Activated T-helper 17 cell treated with anti-CD3 and anti-CD28 coated beads, Interleukin-2, amount 50 U/mL, for 72 hours (primary cell): ENCODE measurements at places on chromosomes 7 and 10. TPM values are rescaled to one million over a fixed set of nuclear protein-coding genes. Genes with fewer than 3 reads are reported as not detected.

ARHGAP22 gene
- total RNA-seq: 0.32 TPM

CHN2 gene
- 0.85 TPM for total RNA-seq

SLC26A3 gene
- not detected for total RNA-seq

AFAP1L2 gene
- 1.7 TPM for total RNA-seq

ABCB1 gene
- total RNA-seq: 19.0 TPM

IFIT3 gene
- total RNA-seq: 4.3 TPM

ERVW-1 gene
- total RNA-seq: not detected

HPSE2 gene
- not detected for total RNA-seq

- H3K36me3 ChIP-seq: no peaks in the 10 kb centered on the region
- H3K27me3 ChIP-seq: no peaks in the 10 kb centered on the region
- no peak overlapping the region for H3K4me3 ChIP-seq
- no peak for ATAC-seq
- H3K27ac ChIP-seq: no peak overlapping the region
Measured at GRCh38 chr10:83119346-83119745, 1020.0 kb upstream of the GHITM start.

DNA sequence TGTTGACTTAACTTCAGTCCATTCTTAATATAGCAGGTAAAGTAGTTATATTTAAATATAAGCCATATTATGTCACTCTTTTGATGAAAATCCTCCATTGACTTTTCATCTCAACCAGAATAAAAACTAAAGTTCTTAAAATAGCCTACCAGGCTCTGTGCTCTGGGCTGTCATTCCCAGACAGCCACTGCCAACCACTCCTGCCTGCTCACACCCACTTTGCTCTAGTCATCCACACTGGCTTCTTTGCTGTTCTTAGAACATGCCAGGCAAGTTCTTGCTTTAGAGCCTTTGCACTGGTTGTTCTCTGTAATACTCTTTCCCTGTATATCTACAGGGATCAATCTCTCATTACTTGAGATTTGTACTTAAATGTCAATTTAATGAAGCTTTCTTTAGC, 80.6 kb downstream of the ZEB1 start:
- H3K27me3 ChIP-seq: no peaks in the 10 kb centered on the region
- ATAC-seq: no peak
- no peak overlapping the region for H3K27ac ChIP-seq
- no peak overlapping the region for H3K4me3 ChIP-seq
- H3K36me3 ChIP-seq: peaks cover 11% of the 10 kb centered on the region

GRCh38 chr7:129606803-129607202, 4.7 kb upstream of the NRF1 start:
- H3K27ac ChIP-seq: peak overlapping the region; percentile 5
- H3K27me3 ChIP-seq: no peaks in the 10 kb centered on the region
- peaks cover 30% of the 10 kb centered on the region for H3K36me3 ChIP-seq
- peaks cover 36% of the 10 kb centered on the region for H3K4me1 ChIP-seq
- no peak for ATAC-seq

DNA sequence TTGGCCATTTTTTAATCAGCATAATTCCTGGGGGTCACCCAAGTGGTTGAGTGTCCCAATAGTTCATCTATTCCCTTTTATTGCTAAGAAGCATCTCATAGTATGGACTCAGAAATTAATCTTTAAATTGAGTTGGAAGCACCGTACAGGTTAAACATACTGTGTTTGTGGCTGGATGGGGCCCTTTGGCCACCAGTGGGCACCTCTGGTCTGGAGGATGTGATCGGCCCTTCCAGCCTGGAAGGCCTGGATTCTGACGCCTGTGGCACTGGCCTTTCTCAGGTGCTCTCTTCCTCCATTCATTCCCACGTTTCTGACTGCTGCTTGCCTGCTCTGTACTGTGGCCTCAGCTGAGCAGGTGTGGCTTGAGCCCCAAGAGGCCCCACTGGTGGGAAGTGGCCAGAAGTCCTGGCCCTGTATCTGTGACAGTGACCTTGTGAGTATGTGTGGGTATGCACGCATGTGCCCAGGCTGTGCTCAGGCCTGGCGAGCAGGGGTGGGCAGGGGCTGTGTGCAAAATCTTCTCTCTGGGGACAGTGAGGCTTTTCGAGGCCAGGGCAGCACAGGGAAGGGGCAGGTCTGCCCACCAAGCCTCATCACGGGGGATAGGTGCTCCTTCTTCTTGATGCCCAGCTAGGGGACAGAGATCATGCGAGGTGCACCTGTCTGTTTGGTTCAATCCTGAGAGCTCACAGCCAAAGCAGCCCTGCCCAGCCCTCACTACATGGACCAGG, 30.1 kb downstream of the LDB3 start:
- no peaks in the 10 kb centered on the region for H3K36me3 ChIP-seq
- H3K4me1 ChIP-seq: no peaks in the 10 kb centered on the region
- no peak overlapping the region for H3K27ac ChIP-seq
- H3K4me3 ChIP-seq: no peak overlapping the region
- no peaks in the 10 kb centered on the region for H3K27me3 ChIP-seq

GRCh38 chr10:79492256-79492655, 20.1 kb upstream of the EIF5AL1 start:
- H3K4me1 ChIP-seq: no peaks in the 10 kb centered on the region
- no peaks in the 10 kb centered on the region for H3K36me3 ChIP-seq
- no peak overlapping the region for H3K4me3 ChIP-seq
- ATAC-seq: no peak
- peaks cover 9% of the 10 kb centered on the region for H3K27me3 ChIP-seq

GRCh38 chr7:27095050-27095896, 527 bp downstream of the HOXA1 start:
- peaks cover 65% of the 10 kb centered on the region for H3K27me3 ChIP-seq
- no peak overlapping the region for H3K27ac ChIP-seq
- peak; percentile 18 for ATAC-seq
- peaks cover 10% of the 10 kb centered on the region for H3K36me3 ChIP-seq

DNA sequence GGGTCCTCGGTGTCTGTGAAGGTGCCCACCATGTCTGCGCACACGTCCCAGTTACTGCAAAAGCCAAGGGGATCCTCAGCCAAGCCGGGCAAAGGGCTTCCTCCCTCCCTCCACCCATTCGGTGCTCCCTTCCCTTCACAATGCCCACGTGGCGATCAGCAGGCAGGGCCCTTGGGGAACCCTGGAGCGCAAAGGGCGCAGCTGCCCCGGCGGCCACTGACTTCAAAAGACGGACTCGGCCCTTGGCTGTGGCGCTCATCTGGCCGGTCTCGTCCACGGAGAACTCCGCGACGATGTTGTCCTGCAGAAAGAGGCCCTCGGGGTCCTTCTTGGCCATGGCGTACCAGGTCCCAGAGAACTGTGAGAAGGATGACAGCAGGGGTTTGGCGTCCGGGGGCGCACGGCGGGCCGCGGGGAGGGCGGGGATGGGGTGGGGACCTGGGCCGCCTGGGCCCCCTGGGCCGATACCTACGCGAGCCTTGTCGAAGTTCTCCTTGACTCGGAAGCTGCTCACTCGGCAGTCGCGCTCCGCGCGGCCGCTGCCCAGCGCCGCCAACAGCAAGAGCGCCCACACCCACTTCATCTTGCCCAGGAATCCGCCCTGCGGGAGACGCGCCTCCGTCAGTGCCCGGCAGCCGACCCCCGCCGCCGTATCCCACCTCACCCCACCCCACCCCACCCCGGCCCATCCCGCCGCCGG, 439 bp downstream of the RBP4 start:
- H3K27me3 ChIP-seq: peaks cover 31% of the 10 kb centered on the region
- no peak overlapping the region for H3K27ac ChIP-seq
- no peaks in the 10 kb centered on the region for H3K36me3 ChIP-seq
- no peak for ATAC-seq

GRCh38 chr10:50417886-50418830, 166.8 kb upstream of the ASAH2 start:
- H3K4me3 ChIP-seq: peak overlapping the region; percentile 80
- ATAC-seq: peak; percentile 96
- no peaks in the 10 kb centered on the region for H3K27me3 ChIP-seq
- no peaks in the 10 kb centered on the region for H3K36me3 ChIP-seq
- H3K4me1 ChIP-seq: peaks cover 19% of the 10 kb centered on the region

- H3K4me1 ChIP-seq: no peaks in the 10 kb centered on the region
- no peak for ATAC-seq
- no peaks in the 10 kb centered on the region for H3K27me3 ChIP-seq
- H3K27ac ChIP-seq: no peak overlapping the region
Measured at GRCh38 chr7:35748371-35748770, 52.5 kb upstream of the SEPTIN7 start.

- H3K36me3 ChIP-seq: no peaks in the 10 kb centered on the region
- no peak overlapping the region for H3K4me3 ChIP-seq
- H3K27ac ChIP-seq: no peak overlapping the region
- ATAC-seq: no peak
- no peaks in the 10 kb centered on the region for H3K4me1 ChIP-seq
Measured at GRCh38 chr7:148091882-148092281, 498.7 kb upstream of the C7orf33 start.

DNA sequence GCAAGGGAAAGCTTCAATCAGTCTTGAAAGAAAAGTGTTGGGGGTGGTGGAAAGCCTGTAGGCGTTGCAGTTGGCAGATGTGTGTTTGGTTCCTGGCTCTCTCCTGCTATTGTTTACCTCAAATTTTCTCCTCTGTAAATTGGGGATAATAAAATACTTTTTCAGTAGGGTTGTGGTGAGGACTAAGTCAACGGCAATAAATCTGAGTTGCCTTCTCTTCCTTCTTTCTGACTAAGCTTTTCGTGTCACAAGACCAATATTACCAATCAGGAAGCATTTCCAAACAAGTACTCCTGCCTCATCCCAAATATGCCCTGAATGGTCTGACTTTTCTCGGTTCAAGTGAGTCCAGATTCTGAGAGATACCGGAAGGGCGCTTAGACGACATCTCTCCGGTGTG, 54.0 kb downstream of the CREB5 start:
- H3K27me3 ChIP-seq: peaks cover 10% of the 10 kb centered on the region
- ATAC-seq: no peak
- H3K4me3 ChIP-seq: no peak overlapping the region
- H3K36me3 ChIP-seq: no peaks in the 10 kb centered on the region
- H3K27ac ChIP-seq: no peak overlapping the region

DNA sequence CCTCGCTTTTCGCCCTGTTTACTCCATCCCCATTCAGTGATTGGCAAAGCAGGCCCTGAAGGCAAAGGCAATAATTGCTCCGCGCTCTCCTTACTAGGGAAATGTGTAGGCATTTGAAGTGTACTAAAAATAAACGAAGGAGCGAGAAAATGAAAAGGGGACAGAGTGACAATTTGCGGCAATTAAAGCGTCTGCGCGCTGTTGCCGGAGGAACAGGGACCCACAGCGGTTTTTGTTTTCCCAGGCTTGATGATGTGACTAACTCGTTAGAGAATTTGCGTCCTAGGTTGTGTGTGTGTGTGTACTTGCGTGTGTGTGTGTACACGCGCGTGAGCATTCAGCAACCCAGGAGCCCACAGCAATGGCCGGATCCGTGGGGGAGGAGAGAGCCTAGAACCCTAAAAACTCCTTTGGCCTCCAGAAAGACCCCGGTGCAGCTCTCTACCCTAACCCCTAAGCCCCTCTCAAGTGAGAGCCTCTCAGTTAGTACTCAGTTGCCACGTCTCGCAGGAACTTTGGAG, 7.8 kb upstream of the DLX6 start:
- ATAC-seq: no peak
- H3K4me1 ChIP-seq: no peaks in the 10 kb centered on the region
- H3K27ac ChIP-seq: no peak overlapping the region
- H3K36me3 ChIP-seq: no peaks in the 10 kb centered on the region

GRCh38 chr10:43255634-43256431, 11.0 kb downstream of the RASGEF1A start:
- peaks cover 9% of the 10 kb centered on the region for H3K4me1 ChIP-seq
- ATAC-seq: peak; percentile 75

DNA sequence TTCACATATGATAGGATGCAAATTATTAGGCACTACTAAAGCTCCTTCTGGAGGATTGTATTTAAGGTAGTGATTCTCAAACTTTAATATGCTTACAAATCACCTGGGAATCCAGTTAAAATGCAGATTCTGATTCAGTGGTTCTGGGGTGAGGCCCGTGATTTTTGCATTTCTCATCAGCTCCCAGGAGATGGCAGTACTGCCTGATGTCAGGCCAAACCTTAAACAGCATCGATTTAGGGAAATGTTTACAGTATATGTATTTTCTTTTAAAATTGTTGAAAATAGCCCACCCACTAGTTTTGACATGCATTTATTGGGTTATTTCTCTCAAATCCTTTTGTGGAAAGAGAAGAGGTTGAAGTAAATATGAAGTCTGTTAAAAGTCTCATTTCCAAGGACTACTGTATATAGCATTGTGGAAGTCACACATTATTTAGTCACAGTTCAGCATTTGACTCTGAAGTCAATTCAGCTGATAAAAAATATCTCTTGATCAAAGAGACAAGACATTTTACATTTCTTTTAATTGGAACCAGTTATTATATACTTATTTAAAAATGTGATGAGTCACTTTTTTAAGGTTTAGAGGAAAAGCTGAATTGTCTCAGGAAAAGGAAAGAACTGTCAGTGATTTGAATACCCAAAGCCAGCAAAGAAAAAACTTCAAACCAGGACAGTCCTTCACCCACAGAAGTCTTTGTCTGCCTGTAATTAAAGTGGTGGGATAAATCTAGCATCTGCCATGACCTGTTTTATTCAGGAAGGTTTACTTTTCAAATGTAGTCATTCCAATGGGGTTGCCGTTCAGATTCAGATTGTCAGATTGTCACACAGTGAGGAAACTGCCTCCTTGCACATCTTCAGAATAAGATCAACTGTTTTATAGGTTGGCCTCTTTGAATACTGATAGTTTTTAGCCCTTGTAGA, 21.1 kb upstream of the HBP1 start:
- no peaks in the 10 kb centered on the region for H3K36me3 ChIP-seq
- H3K4me1 ChIP-seq: no peaks in the 10 kb centered on the region
- no peaks in the 10 kb centered on the region for H3K27me3 ChIP-seq
- no peak overlapping the region for H3K27ac ChIP-seq
- peak; percentile 67 for ATAC-seq

GRCh38 chr10:95941115-95941514, 33.3 kb downstream of the CC2D2B start:
- peaks cover 9% of the 10 kb centered on the region for H3K27me3 ChIP-seq
- H3K36me3 ChIP-seq: no peaks in the 10 kb centered on the region
- H3K4me3 ChIP-seq: no peak overlapping the region
- no peaks in the 10 kb centered on the region for H3K4me1 ChIP-seq
- H3K27ac ChIP-seq: no peak overlapping the region

GRCh38 chr7:57388761-57389160, 61.2 kb upstream of the ZNF716 start:
- no peaks in the 10 kb centered on the region for H3K4me1 ChIP-seq
- no peak overlapping the region for H3K4me3 ChIP-seq
- no peaks in the 10 kb centered on the region for H3K36me3 ChIP-seq
- H3K27me3 ChIP-seq: no peaks in the 10 kb centered on the region
- ATAC-seq: no peak

DNA sequence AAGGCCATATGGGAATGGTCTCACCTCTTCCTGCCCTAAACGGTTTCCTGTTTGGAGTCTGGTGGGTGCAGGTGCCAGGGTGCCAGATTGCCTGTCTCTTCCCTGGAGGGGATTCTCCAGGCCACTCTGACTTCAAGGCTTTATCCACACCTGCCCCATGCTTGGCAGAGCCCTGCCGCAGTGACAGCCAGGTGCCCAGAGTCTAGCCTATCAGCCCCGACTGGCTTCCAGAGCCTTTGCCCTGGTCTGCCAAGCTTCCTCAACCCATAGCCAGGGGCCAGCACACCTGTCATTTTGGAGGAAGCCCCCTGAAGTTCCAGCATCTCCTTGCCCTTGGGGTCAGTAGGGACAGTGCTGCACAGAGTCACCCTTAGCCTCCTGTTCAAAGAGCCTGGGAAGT, 21.6 kb downstream of the TBATA start:
- H3K27ac ChIP-seq: no peak overlapping the region
- H3K4me3 ChIP-seq: no peak overlapping the region
- ATAC-seq: no peak
- H3K27me3 ChIP-seq: peaks cover 7% of the 10 kb centered on the region
- H3K4me1 ChIP-seq: peaks cover 5% of the 10 kb centered on the region
- H3K36me3 ChIP-seq: no peaks in the 10 kb centered on the region

- no peaks in the 10 kb centered on the region for H3K36me3 ChIP-seq
- no peaks in the 10 kb centered on the region for H3K27me3 ChIP-seq
- no peak for ATAC-seq
- no peaks in the 10 kb centered on the region for H3K4me1 ChIP-seq
- no peak overlapping the region for H3K4me3 ChIP-seq
- H3K27ac ChIP-seq: no peak overlapping the region
Measured at GRCh38 chr7:48742079-48742798, 182.1 kb upstream of the CDC14C start.
